AG04449 (cell line): ENCODE measurements at places on chromosomes 2 and 18.

DNA sequence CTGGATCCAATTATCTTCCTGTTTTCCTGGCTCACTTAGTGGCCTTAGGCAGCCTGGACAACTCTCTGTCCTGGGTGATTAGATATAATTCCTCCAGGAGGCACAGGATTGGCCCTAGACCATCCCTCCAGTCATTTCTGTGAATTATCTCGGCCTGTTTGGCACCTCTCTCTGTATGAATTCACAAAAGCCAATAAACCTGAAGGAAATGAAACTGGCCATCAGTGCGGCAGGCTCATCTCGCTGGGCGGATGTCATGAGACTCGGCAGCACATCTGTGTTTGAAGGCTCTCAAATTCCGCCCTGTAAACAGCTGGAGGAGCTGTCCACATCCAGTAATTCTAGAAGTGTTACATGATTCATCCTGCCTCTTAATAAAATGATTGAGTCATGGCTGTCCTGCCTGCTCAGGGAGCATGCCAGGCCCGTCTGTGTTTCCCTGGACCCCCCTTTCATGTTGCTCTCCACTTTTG is 38.6 kb downstream of the ACOXL start:
- DNase-seq, result no peak

- DNase-seq, result no peak
These were observed 57.4 kb downstream of the LINC00305 start for GRCh38 chr18:64091526-64091925.

DNA sequence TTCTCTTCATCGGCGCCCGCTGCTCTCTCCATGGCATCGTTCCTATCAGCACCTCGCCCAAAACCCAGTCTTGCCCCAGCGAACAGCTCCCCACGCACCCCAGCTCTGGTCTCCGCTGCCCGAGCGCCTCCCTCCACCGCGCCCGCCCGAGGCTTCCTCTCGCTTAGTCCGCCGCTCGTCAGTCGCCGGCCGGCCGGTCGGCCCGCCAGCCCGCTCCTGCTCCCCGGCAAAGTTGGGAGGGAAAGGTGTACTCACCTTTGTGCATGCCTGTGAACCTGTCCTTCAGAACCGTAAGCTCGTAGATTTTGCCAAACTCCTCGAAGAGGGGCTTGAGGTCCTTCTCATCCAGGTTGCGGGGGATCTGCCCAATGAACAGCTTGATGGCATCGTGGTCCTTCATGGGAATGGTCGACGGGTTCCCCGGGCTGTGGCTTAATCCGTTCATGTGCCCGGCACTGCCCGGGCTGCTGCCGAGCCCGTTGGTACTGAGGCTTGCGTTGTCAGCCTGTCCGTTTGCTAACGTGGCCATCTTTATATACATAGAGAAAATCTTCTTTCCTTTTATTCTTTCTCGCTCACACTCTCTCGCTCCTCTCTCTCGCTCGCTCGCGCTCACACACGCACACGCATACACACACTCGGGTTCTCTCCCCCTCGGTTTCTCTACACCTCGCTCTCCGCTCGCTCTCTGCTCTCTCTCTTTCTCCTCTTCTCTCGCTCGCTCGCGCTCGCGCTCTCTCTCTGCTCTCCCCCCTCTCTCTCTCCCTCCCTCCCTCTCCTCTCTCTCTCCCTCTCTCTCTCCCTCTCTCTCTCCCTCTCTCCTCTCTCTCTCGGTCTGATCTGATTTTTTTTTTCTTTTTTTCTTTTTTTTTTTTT is at the start of gene CELF4:
TSS of gene CELF4 (minus strand) at position 698 of the 876 bp plus-strand sequence.
- no peak for DNase-seq

- no peak for DNase-seq
These were observed 618.8 kb downstream of the SOCS6 start for GRCh38 chr18:70907673-70908072.

GRCh38 chr2:125398738-125399524 is 1257.0 kb upstream of the GYPC start:
- no peak for DNase-seq

- no peak for DNase-seq
These were observed 3.3 kb downstream of the DSC2 start for GRCh38 chr18:31098878-31099277.

DNA sequence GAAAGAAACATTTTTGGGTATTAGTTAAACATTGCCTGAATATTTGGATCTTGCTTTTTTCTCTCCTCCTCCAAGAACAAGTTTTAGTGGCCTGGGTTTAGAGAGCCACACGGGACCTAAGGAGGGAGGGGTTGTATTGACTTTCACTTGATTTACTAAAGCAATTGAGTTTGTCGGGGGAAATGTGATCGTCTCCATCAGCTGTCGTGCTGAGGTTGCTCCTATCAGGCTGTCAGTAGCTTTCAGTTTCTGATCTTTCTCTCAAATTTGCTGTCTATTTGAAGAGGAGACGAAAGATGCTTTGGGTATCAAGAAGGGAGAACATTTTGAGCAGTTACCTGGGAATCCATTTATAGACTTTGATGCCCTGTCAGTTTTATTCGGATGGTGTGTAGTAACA is 106.0 kb downstream of the SETBP1 start:
- DNase-seq, result no peak

DNA sequence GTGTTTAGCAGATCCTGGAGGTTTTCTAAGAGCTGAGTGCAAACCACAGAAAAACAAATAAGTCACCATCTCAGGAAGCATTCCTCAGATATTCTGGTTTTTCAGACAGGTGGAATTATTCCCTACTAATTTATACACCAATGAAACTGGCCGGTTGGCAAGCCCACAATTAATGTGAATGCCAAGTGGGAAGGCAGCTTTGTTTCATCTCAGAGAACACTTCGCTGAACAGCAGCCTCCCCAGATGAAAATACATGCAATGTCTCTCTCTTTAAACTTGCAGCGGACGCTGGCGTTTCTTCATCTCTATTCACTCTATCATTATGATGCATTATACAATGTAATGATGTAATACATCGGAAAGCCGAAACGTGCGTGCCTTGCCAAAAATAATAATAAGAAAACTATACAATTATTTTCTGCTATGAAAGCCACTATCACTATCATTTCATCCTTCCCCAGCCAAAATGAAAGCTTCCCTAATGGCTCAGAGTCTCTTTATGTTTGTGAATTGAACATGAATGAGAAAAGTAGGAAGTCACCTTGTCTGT is 649.4 kb downstream of the BCL11A start:
- DNase-seq, result no peak

DNA sequence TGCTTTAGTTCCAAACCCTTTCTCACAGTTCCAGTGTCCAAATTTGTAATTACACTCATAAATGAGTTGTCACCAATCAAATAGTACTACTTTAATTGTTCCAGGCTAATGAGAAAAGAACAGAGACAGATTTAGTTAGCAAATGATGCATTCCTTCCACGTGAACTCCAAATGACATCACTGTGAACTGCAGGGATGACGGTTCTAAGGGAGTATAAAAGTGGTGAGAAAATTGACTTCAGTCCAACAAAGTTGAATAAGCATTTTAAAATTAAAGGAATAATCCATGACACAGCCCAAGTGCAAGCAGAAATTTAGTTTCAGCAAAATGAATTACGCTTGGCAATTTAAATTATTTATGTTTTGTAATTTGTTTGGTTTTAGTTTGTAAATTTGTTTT is 102.0 kb upstream of the LRATD1 start:
- no peak for DNase-seq

DNA sequence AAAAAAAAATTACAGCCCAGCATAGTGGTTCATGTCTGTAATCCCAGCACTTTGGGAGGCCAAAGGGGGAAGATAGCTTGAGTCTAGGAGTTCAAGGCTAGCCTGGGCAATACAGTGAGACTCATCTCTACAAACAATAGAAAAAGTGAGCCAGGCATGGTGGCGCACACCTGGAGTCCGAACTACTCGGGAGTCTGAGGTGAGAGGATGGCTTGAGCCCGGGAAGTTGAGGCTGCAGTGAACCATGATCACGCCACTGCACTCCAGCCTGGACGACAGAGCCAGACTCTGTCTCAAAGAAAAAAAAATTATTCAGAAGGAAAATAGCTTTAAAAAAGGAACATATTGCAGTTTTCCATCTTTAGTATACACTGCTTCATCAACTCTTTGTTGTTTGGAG is 47.8 kb downstream of the CYP27C1 start:
- no peak for DNase-seq

- DNase-seq, result no peak
These were observed 48.5 kb upstream of the ASPRV1 start for GRCh38 chr2:70009762-70010575.

GRCh38 chr2:21552981-21553380 is 429.2 kb downstream of the TDRD15 start:
- no peak for DNase-seq

- DNase-seq, result no peak
These were observed 632.9 kb upstream of the CELF4 start for GRCh38 chr18:38198526-38198925.

GRCh38 chr2:112869258-112869842 is 32.8 kb upstream of the IL1B start:
- peak; percentile 14 for DNase-seq

DNA sequence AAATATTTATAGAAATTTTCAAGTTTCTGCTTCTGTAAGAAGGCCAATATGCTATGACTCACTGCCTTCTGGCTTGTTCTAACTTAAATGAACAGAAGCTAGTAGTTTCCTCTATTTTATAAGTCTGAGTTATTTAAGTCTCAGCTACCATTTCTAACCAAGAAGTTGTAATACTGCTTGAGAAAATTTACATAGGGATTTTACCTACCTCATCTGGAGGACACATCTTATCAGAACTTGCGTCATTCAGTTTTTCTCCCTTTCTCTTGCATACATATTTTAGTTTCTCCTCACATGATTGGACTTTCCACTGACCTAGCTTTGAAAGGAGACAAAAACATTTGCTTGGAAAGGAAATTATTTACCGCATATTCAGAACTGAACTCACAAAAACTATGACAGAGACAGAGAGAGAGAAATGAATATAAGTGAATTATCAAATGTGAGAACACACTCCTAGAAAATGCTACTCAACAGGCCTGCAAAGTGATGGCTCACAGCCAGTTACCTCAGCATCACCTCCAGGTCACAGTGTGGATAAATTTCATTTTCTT is 81.1 kb upstream of the CD302 start:
- DNase-seq, result peak; percentile 5

- DNase-seq, result no peak
These were observed 386.7 kb upstream of the ATP5MC3 start for GRCh38 chr2:175568109-175568730.

GRCh38 chr18:62659698-62660097 is 55.6 kb upstream of the PHLPP1 start:
- no peak for DNase-seq

GRCh38 chr2:204576362-204576979 is 31.2 kb downstream of the PARD3B start:
- no peak for DNase-seq

GRCh38 chr2:195537811-195538210 is 119.2 kb upstream of the SLC39A10 start:
- DNase-seq, result no peak
